ENCODE measurements at places on chromosomes 3 and 15.

- peaks cover 98% of the 10 kb centered on the region for H3K4me1 ChIP-seq
- H3K27ac ChIP-seq, result peak overlapping the region; percentile 94
- H3K4me3 ChIP-seq, result peak overlapping the region; percentile 81
- peaks cover 6% of the 10 kb centered on the region for H3K36me3 ChIP-seq
These were observed 6.1 kb downstream of the GATA2 start for GRCh38 chr3:128486681-128487537.

GRCh38 chr15:49229922-49230321 lies 59.9 kb downstream of the GALK2 start:
- H3K36me3 ChIP-seq, result peaks cover 4% of the 10 kb centered on the region
- H3K4me3 ChIP-seq, result no peak overlapping the region
- H3K27me3 ChIP-seq, result no peaks in the 10 kb centered on the region
- H3K27ac ChIP-seq, result no peak overlapping the region
- H3K4me1 ChIP-seq, result peaks cover 22% of the 10 kb centered on the region

- no peaks in the 10 kb centered on the region for H3K27me3 ChIP-seq
- H3K4me1 ChIP-seq, result peaks cover 37% of the 10 kb centered on the region
- no peaks in the 10 kb centered on the region for H3K36me3 ChIP-seq
- no peak overlapping the region for H3K4me3 ChIP-seq
These were observed 37.5 kb upstream of the CBLB start for GRCh38 chr3:105906345-105906744.

DNA sequence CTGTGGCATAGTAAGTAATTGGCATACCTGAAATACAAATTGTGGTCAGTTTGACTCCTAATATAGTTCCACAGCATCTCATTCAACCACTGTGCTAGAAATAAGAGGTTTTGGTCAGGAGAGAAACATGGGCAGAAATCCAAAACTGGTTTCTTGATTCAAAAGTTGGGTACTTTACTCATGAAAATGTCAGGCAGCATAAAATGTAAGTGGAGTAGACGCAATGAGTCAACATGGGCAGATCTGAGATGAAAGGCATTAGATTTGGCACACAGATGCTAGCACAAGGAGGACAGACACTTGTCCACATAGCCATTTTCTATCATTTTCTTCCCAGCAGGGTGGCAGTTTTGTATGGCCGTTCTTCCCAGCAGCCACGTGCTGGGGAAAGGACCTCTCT lies 255.8 kb upstream of the CDIN1 start:
- H3K4me1 ChIP-seq, result no peaks in the 10 kb centered on the region
- H3K4me3 ChIP-seq, result no peak overlapping the region
- H3K36me3 ChIP-seq, result no peaks in the 10 kb centered on the region
- H3K27me3 ChIP-seq, result no peaks in the 10 kb centered on the region
- no peak for DNase-seq
- no peak overlapping the region for H3K27ac ChIP-seq

GRCh38 chr3:55426486-55426885 lies 60.6 kb downstream of the WNT5A start:
- H3K4me1 ChIP-seq, result peaks cover 3% of the 10 kb centered on the region
- DNase-seq, result no peak
- peaks cover 7% of the 10 kb centered on the region for H3K27me3 ChIP-seq
- no peak overlapping the region for H3K4me3 ChIP-seq

GRCh38 chr3:38649500-38650247 lies at the start of gene SCN5A:
SCN5A (minus strand) TSS chr3:38649687; CDS start chr3:38633307, 16,380 bp downstream.
- peaks cover 60% of the 10 kb centered on the region for H3K27me3 ChIP-seq
- DNase-seq, result peak; percentile 55
- H3K36me3 ChIP-seq, result no peaks in the 10 kb centered on the region
- peaks cover 48% of the 10 kb centered on the region for H3K4me1 ChIP-seq
- H3K27ac ChIP-seq, result peak within 1 kb of the TSS; percentile 93
- peak within 1 kb of the TSS; percentile 80 for H3K4me3 ChIP-seq

DNA sequence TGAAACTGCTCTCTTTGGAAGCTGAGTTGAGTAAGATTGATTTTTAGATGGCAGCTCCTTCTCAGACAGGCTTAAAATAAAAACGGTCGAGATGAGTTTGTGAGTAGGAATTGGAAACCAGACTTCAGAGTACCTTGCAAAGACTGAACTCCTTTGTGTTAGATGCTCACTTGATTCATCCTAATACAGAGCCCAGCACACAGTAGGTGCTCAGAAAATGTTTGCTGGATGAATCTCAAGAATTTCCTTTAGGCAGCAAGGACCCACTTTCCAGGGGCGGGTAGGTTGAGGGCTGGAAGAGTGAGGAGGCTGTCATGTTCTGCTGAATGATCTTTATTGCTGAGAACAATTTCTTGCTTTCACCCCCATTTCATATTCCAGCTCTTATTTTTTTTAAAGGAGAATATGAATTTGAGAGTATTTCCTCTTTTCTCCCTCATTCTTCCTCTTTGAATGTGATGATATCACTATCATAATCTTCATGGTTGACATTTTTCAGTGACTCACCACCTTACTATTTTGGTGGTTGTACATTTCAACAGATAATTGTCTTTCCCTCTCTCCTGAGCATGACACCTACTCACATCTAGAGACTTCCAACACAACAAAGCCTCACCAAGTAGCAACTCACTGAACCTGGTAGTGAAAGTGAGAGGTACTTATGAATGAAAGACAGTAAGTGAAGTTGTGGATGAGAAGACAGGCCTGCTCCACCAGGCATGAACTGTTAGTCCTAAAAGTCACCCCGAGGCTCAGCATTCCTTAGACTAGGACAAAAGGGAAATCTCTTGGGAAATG lies 113.3 kb downstream of the PDCD6IP start:
- H3K27ac ChIP-seq, result no peak overlapping the region
- peaks cover 4% of the 10 kb centered on the region for H3K4me1 ChIP-seq
- no peak overlapping the region for H3K4me3 ChIP-seq
- DNase-seq, result no peak

- no peak for DNase-seq
- H3K27me3 ChIP-seq, result no peaks in the 10 kb centered on the region
- H3K36me3 ChIP-seq, result no peaks in the 10 kb centered on the region
- no peak overlapping the region for H3K27ac ChIP-seq
These were observed 53.9 kb downstream of the LINGO1 start for GRCh38 chr15:77578641-77579372.

GRCh38 chr3:101138817-101139216 lies 145.6 kb upstream of the ABI3BP start:
- no peak for DNase-seq
- H3K4me3 ChIP-seq, result no peak overlapping the region
- H3K4me1 ChIP-seq, result no peaks in the 10 kb centered on the region
- no peak overlapping the region for H3K27ac ChIP-seq
- no peaks in the 10 kb centered on the region for H3K27me3 ChIP-seq

DNA sequence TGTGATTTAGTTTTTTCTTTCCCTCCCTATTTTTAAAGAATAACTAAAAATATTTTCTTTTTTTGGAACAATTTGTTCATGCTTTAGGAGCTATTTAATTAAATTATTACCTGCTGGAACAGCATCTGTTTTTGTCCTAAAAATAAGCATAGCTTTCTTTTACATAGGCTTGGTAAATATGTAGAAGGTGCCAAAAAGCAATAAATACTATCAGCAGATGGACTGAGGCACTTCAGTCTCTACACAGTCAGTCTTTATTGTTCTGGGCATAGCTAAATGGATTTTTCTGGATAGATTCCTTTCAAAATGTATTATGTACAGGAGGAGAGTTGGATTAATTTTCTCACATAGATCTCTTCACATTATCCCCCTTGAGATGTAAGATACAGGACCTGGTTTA lies 223.5 kb downstream of the NAALADL2 start:
- H3K4me1 ChIP-seq, result no peaks in the 10 kb centered on the region
- no peak for DNase-seq
- H3K4me3 ChIP-seq, result no peak overlapping the region

- no peaks in the 10 kb centered on the region for H3K27me3 ChIP-seq
- no peak for DNase-seq
- H3K36me3 ChIP-seq, result peaks cover 68% of the 10 kb centered on the region
- peaks cover 33% of the 10 kb centered on the region for H3K4me1 ChIP-seq
These were observed 4.4 kb downstream of the TMEM43 start for GRCh38 chr3:14129296-14129695.

DNA sequence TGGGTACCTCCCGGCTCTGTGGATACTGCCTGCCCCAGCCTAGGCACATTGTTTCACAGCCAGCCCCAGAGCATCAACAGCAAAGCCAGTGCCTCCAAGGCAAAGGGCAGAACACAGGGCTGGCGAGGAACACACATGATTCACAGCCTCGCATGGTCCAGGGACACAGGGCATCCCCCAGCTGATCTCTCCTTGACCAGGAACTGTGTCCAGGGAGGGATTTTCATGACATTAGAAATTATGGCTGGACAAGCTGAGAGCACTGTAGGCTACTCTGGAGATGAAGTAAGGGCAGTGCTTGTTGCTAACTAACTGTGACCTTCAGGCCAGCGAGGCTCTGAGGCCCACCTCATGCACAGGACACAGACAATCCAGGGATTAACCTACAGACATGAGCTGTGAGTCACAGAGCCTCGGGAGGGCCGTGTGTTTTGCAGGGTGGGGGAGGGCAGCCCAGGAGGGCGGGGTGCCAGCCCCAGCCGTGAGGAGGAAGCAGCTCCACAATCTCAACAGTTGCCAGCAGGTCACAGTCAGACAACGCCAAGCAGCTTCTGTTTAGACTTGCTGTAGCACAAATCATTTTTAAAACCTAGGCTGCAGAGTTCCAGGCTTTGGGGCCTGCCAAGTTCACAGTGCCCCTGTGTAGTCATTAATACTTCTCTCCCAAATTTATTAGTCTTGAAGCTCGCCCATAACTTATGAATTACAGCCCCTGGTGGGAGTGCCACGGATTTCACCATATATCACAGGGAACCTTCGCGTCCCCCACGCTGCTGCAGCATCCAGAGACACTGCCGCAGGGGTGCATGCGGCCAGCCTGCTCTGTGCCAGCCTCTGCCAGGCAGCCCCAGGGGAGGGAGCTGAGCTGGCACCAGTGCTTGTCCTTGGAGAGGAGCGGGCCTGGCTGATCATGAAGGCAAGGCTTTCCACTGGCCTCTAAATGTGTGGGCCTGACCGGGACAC lies 114.7 kb downstream of the ETFA start:
- H3K36me3 ChIP-seq, result no peaks in the 10 kb centered on the region
- H3K27me3 ChIP-seq, result peaks cover 20% of the 10 kb centered on the region
- DNase-seq, result peak; percentile 46

DNA sequence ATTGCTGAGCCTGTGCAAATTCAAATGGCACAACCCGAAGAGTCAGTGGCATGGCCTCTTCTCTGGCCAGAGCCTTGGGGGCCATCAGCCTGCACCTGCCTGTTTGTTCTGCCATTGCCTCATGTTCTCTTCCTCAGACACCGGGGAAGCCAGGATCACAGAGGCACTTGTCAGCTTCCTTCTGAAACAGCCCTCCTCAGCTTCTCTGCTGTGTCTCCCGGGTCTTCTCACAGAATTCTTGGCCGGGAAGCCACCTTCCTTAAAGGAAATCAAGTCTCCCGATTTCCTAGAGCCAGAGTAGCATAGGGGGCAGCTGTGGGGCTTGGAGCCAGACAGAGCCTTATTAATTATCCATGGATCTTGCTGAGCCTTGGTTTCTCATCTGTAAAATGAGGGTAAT lies 47.4 kb upstream of the CGNL1 start:
- no peak overlapping the region for H3K27ac ChIP-seq
- H3K4me1 ChIP-seq, result peaks cover 4% of the 10 kb centered on the region
- H3K4me3 ChIP-seq, result no peak overlapping the region
- no peaks in the 10 kb centered on the region for H3K36me3 ChIP-seq
- no peaks in the 10 kb centered on the region for H3K27me3 ChIP-seq

- no peak for DNase-seq
- H3K27ac ChIP-seq, result no peak overlapping the region
- H3K36me3 ChIP-seq, result no peaks in the 10 kb centered on the region
- no peak overlapping the region for H3K4me3 ChIP-seq
- peaks cover 15% of the 10 kb centered on the region for H3K4me1 ChIP-seq
- H3K27me3 ChIP-seq, result no peaks in the 10 kb centered on the region
These were observed 17.0 kb upstream of the ITGB5 start for GRCh38 chr3:124903896-124904834.

GRCh38 chr3:182937293-182938051 lies 42.9 kb downstream of the DCUN1D1 start:
- no peaks in the 10 kb centered on the region for H3K27me3 ChIP-seq
- no peak overlapping the region for H3K27ac ChIP-seq
- H3K4me3 ChIP-seq, result no peak overlapping the region
- H3K4me1 ChIP-seq, result peaks cover 11% of the 10 kb centered on the region
- peaks cover under 1% of the 10 kb centered on the region for H3K36me3 ChIP-seq

DNA sequence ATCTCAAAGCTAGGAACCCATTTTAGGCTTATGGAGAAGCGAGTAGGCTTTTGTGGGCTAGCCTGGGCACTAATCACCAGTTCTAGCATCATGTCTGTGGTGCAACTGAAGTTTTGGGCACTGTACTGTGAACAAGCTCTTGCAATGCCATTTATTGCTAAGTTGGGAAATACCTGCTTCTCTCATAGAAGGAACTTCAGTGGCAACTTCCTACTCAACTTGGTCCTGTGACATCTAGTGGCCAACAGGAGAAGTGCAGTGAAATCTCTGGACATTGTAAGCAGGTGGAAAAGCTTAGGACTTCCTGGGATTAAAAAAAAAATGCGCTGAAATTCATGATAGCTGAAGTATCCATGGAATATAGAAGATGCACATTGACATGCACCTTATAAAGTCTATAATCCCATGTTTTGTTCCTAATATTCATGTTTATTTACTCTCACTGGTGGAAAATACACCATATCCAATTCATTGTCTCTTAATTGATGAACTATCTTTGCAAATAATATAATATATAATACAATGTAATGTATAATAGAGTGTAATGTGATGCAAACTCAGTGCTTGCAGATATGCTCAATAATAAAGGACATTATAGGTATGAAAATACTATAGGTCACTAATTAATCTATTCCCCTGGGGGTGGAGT lies 6.5 kb upstream of the ALDH1A3 start:
- H3K27ac ChIP-seq, result no peak overlapping the region
- DNase-seq, result no peak
- H3K4me3 ChIP-seq, result no peak overlapping the region
- no peaks in the 10 kb centered on the region for H3K36me3 ChIP-seq
- H3K4me1 ChIP-seq, result no peaks in the 10 kb centered on the region

DNA sequence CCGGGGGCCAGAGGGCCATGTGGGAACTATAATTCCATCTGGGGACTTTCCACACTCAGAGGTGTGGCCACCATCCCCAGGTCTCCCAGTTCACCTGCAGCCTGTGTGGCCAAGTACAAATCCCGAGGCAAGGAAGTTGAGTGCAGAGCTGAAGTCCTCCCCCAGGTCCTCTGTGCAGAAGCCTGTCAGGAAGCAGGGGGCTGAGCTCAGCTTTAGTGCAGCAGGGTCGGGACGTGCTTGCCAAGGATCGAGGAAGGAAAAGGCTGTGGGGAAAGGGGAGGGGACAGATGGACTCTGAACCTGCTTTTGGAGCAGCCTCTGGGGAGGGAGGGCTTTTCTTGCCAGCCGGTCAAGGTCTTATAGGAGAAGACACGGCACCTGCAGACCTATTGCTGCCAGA lies 67.7 kb downstream of the CHRNA7 start:
- peaks cover 31% of the 10 kb centered on the region for H3K27me3 ChIP-seq
- no peak for DNase-seq
- no peak overlapping the region for H3K27ac ChIP-seq
- no peaks in the 10 kb centered on the region for H3K36me3 ChIP-seq

All from left ventricle myocardium inferior (tissue), 1 donor.